Dermis blood vessel endothelial cell (primary cell): ENCODE measurements at places on chromosomes 1 and 21.

- no peak for DNase-seq
These were observed 68.8 kb upstream of the SELENON start for GRCh38 chr1:25731148-25731547.

GRCh38 chr1:178057912-178058534 is 35.9 kb upstream of the RASAL2 start:
- DNase-seq = peak; percentile 73

DNA sequence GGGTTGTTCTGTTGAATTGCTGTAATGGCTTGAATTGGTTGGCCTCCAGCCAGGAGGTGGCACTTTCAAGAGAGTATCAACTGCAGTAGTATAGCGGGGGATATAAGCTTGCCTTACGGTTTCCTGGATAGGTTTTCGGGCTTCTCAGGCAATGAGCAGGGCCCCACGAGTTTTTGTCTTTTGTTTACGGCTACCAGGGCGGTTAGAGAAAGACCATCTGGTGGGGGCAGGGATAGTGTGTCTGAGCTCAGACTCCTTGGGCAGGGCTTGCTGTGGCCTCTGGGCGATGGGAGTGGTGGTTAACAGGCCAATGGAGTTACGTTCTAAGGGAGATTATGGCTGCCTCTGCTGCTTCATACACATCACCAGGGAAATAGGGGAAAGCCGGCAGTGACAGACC is 62.8 kb downstream of the DTL start:
- DNase-seq = no peak

- DNase-seq = no peak
These were observed 59.6 kb downstream of the SDCCAG8 start for GRCh38 chr1:243315455-243315854.

DNA sequence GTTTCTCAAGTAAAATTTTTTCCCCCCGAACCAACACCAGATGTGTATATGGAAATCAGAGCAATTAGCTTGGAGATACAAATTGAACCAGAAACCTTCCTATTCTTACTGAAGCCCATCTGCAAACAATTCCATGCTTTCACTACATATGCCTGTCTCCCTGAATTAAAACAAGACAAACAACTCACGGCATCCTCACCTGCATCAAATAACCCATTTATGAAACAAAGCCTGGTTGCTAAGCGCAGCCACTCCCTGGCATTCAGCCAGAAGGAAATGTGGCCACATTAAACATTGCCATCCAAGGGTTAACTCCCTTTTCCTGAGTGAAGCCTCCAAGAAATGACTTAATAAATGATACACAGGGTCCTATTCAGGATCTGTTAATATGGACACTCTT is 55.3 kb downstream of the APP start:
- DNase-seq = peak; percentile 90

DNA sequence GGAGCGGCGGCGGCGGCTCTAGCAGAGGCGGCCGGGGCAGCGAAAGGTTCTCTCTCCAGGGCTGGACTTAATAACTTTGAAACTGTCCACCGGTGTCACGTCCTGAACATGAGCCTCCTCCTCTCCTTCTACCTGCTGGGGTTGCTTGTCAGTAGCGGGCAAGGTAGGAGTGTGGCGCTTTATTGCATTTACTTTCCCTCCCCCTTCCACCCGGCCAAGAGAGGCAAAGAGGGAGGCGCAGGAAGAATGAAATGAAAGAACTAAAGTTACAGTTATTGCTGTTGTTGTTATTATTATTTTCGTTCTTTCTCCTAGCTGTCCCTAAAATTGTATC is 214 bp downstream of the NCAM2 start:
- no peak for DNase-seq

GRCh38 chr1:181204530-181204929 is 116.0 kb downstream of the IER5 start:
- DNase-seq = no peak

GRCh38 chr21:41895643-41896493 is 16.7 kb upstream of the PRDM15 start:
- peak; percentile 26 for DNase-seq

GRCh38 chr1:12617901-12618660 is at the start of gene DHRS3:
DHRS3 (minus strand) TSS chr1:12618210; CDS start chr1:12617348, 862 bp downstream.
- DNase-seq = peak; percentile 87

DNA sequence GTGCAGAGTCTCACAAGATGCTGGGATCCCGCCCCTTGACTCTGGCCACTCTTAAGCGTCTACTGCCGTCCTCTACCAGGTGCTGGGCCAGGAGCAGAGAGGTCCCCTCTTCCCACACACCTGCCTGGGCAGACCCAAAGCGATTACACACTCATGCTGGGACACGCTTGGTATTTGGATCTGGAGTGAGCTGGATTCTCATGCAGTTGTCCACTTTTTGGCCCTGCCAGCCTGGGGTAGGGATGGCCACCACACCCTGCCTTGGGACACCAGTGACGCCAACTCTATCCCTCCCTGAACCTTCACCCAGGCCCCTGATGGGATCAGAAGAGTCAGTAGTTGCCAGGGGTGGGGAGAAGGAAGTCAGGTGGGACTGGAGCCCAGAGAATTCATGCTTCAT is 28.6 kb downstream of the ITPKB start:
- DNase-seq = no peak

DNA sequence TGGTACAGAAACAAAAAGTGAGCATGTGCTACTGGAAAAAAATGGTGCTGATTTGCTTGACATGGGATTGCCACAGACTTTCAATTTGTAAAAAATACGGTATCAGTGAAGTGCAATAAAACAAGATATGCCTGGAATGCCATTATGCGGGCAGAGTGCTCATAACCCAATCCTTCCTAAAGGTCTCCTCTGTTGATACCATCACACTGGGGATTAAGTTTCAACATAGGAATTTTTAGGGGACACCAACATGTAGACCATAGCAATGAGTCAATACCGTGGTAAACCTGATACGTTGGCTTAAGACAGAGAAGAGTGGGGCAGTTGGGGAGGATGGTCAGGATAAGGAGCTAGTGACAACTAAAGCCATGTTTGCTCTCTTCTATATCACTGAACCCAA is 20.5 kb downstream of the MX1 start:
- no peak for DNase-seq

DNA sequence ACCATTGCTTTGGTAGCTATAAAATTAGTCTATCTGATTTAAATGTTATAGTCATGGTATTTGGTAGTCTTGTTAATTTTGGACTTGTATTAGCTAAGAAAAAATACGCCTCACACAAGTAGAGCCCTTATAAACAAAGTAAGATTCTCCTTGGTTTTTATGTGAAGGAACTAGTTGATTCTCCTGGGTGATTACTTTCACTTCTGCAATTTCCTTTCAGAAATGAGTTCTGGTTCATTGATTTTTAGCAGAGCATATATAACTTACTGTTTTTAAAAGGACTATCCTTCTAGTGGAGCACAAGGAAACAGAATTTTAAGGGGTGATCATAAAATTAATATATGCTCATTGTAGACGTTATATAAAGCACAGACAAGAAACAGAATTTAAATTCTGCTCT is 120.1 kb downstream of the BACH1 start:
- no peak for DNase-seq

GRCh38 chr1:225881081-225881958 is 860 bp downstream of the TMEM63A start:
- peak; percentile 79 for DNase-seq

DNA sequence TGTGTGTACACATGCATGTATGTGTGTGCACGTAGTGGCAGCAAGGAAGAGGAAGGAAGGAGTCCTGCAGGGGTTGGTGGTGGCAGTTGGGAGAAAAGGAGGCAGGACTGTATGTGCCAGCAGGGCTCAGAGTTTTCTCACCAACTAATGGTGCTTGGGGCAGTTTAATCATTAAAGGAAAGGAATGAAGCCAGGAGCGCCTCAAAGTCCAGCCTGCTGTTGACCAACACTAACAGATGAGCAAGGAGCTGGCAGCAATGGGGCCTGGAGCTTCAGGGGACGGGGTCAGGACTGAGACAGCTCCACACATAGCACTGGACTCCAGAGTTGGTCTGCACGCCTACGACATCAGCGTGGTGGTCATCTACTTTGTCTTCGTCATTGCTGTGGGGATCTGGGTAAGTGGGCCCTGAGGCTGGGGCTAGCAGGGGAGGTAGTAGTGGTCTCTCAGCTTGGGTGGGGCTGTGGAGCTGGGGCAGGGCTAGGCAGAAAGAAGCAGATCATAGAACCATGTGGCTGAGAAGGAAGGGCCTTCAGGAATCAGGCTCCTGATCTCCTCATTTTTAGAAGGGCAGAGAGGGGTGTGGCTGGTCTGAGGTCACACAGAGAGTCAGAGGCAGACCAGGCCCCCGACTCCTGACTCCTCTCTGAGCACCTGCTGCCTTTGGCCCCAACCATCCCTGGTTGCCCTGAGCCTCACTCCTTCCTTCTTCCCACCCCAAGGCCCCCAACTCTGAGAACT is at the start of gene SLC5A9:
Gene SLC5A9 (plus strand): TSS at position 216 of the 742 bp plus-strand sequence. CDS start 21 bp downstream, at position 237.
- DNase-seq = no peak
